ENCODE measurements at places on chromosomes 5 and 9.

DNA sequence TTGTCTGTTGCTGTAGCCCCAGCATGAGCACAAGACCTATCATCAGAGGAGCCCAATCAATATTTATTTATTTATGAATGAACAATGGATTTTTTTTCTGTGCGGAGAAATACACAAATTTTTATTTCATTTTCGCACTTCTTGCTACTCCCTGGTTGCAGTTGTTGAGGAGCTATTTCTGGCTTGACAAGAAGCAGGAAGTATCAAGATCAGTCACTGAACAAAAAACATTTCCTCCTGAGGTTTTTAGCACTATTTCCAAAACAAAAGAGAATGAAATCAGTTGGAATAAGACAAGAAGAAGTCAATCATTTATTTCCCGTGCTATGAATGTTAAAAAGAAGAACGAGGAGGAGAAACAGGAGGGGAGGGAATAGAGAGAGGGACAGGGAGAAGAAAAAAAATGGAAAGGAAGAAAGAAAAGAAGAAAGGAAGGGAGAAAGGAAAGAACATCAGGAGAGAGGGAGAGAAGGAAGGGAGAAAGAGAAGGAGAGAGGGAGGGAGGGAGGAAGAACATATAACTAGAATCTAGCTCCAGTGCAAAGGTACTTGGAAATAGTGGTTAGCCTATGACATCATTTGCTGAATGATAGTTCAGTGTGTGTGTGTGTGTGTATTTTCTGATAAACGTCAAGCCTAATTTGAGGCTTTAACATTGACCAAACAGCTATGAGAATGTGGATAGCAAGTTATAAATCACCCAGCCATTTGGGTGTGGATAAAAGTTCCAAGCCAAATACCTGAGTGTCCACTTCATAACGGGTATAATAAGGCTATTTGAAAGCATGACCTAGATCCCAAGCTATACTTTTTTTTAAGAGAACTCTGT lies 586.0 kb downstream of the EBF1 start:
- no peak for DNase-seq

GRCh38 chr5:106755066-106755465 lies 915.7 kb downstream of the EFNA5 start:
- no peak for DNase-seq

GRCh38 chr9:99491408-99492158 lies 269.5 kb downstream of the SEC61B start:
- DNase-seq: peak; percentile 18

GRCh38 chr5:140388052-140388451 lies 13.6 kb upstream of the ANKHD1 start:
- no peak for DNase-seq

DNA sequence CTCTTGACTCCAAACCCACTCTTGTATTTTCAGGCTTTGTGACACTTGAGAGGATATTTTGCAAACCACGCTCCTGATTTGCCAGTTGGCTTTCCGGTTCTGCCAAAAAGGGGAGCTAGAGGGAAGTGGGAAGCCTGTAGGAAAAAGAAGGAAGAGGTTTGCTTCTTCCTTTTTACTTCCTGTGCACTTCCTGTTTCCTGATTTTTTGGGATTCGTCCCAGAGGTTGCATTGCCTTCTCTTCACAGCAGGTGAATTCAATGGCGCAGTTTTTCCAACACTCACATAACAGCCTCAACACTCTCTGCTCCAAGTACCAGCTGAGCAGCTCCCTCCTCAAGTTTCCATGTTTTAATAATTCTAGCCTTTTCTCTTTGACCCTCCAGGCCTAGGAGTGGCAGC lies 47.7 kb downstream of the SLC24A2 start:
- DNase-seq: no peak

DNA sequence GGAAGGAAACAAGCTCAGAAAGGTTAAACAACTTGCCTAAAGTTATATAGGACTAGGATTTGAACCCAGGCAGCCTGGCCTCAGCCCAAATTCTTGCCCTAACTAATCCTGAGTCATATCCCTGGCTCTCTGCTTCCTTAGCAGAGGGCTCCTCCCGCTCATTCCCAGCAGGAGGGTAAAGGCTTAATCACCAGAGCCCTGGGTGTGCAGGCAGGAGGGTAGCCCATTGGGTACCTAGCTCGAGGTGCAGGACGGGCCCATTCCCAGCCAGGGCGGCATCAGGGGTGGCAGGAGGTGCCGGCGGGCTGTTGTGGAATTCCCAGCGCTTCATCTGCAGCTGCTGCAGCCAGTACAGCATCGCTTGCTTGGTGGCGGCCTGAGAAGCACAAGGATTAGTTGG lies 3.9 kb downstream of the TBC1D2 start:
- DNase-seq: no peak

Measured in AG04450 (cell line).